Stimulated activated CD8-positive, alpha-beta memory T cell treated with anti-CD3 and anti-CD28 coated beads, Interleukin-12 subunit alpha, Interleukin-12 subunit beta, amount 100 ng/mL, for 4 hours (primary cell): ENCODE measurements at places on chromosomes 5 and 9.

GRCh38 chr9:34493972-34494535 lies 28.7 kb downstream of the ENHO start:
- DNase-seq = no peak

DNA sequence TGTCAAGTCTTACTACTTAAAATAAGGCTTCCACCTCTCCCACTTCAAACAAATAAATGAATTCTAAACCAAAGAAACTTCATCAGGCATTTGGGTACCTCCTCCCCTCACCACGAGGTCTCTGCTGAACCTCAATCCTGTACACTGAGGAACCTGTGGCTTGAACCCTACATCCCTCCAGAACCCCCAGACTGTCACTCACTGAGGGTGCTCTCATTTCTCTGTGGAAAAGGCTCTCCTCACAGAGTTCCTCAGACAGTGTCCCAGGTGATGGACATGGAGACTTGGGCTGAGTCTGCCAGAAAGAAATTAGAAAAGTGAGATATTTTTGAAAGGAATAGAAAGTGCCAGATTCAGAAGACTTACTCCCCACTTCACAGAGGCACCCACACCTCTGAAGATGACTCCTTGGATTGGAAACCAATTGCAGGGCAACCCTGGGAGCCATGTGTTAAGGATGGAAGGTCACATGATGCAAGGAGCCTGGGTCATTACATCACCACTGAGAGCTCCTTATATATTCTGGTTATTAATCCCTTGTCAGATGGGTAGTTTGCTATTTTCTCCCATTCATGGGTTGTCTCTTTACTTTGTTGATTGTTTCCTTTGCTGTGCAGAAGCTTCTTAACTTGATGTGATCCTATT lies 19.8 kb downstream of the MLANA start:
- no peak for DNase-seq

- DNase-seq = no peak
Measured at GRCh38 chr5:90227683-90228082, 181.9 kb downstream of the CETN3 start.

GRCh38 chr5:81787474-81788242 lies 36.8 kb upstream of the SSBP2 start:
- no peak for DNase-seq
